RPMI7951 (cell line): ENCODE measurements at places on chromosomes 12 and 14. TPM values are rescaled to one million over a fixed set of nuclear protein-coding genes. Genes with fewer than 3 reads are reported as not detected.

TESPA1 gene
- under 0.01 TPM in 1 of 2 replicates, not detected in the other for total RNA-seq

DNA sequence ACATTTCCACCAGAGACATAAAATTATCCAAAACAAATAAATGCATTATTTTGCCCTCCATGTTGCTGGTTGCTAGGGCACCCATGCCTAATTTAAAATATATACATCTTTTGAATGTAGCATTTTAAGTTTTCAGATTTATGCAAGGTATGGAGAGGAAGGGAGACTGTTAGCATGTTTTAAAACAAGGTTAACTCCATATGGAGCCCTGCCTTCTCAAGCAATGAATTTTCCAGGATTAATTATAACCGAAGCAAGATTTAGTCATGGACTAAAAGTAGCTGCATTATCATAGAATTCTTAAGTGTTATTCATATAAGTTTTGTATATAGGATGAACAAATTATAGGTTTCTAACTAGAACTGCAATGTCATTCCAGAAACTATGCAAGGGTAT lies 37.2 kb downstream of the TRMT5 start:
- DNase-seq, result no peak

AHNAK2 gene
- 3.6 and 3.7 TPM in 2 replicates for total RNA-seq

- DNase-seq, result peak; percentile 64
Observed at GRCh38 chr14:90495357-90496276, 98.8 kb downstream of the CALM1 start.

GRCh38 chr14:25121337-25122129 lies 71.6 kb upstream of the STXBP6 start:
- peak; percentile 96 for DNase-seq

DNA sequence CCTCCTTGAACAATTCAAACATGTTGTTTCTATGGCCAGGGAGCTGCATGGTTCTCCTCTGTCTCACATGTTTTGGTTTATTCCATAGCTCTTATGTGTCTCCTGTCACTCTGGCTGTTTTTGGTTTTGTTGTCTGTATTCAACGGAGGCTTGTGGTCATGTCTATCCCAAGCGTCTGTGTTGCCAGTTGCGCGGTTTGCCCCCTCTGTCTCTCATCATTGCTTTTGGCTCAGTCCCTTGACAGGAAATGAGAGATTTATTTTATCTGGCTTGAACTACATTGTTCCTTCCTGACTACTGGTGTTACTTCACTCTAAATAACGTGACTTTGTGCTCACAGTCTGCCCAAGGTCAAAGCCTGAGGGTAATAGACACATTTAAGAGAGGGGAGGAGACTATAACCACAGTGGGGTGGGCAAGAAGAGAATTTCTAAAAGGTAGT lies 96.4 kb upstream of the SOX5 start:
- DNase-seq, result peak; percentile 75

GRCh38 chr12:11746024-11746771 lies 96.7 kb downstream of the ETV6 start:
- DNase-seq, result peak; percentile 46

GRCh38 chr14:30559638-30560091 lies 707 bp downstream of the G2E3 start:
- DNase-seq, result peak; percentile 47

- peak; percentile 89 for DNase-seq
Observed at GRCh38 chr12:88247241-88247643, 105.1 kb downstream of the TMTC3 start.

DNA sequence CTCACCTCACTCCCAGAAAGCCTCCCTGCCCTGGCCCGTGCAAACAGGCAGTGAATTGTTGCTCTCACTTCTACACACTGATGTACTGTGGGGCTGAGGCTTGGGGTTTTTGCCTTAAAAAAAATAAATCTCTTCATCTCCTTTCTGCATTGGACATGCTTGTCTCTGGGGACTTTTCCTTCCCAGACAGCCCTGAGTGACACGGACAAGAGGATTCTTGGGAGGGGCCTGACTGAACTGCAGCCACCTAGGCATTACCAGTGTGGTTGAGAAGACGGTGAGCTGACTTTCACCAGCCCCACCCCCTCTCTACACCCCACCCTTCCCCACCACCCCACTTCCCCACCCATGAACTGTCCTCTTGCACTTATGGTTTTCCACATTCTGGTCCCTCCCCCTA lies 51.6 kb upstream of the PARP11 start:
- DNase-seq, result no peak

- DNase-seq, result peak; percentile 53
Observed at GRCh38 chr12:94595152-94595551, 55.2 kb downstream of the TMCC3 start.

DNA sequence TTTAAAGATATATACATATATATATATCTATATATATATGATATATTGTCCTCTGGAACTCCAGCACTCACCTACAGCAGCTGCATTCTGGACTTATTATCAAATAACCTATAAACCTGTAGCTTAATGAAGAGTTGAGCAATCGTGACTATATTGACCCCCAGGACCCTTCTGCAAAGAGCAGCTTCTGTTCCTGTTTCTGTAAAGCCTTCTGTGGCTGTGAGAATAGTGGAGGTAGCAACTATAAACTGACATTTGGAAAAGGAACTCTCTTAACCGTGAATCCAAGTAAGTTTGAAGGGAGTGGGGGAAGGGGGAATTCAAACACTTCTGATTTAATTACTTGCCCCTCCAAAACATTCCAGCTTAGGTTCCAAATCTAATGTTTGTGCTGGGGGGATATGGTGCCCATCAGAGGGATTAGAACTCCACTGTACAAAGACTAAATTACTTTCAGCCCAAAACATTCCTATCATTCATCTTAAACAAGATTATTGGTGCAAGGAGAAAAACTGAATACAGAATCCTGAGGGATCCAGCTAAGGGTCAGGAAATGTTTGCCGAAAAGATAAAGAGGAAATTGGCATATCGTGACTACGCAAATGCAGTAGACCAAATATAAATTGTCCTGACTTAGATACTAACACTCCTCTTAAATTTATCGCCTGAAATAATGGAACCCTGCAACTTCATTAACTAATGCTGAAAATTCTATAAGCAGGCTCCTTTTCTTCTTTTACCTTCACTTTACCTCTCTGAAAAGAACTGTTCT lies 106.1 kb downstream of the DAD1 start:
- DNase-seq, result no peak

DNA sequence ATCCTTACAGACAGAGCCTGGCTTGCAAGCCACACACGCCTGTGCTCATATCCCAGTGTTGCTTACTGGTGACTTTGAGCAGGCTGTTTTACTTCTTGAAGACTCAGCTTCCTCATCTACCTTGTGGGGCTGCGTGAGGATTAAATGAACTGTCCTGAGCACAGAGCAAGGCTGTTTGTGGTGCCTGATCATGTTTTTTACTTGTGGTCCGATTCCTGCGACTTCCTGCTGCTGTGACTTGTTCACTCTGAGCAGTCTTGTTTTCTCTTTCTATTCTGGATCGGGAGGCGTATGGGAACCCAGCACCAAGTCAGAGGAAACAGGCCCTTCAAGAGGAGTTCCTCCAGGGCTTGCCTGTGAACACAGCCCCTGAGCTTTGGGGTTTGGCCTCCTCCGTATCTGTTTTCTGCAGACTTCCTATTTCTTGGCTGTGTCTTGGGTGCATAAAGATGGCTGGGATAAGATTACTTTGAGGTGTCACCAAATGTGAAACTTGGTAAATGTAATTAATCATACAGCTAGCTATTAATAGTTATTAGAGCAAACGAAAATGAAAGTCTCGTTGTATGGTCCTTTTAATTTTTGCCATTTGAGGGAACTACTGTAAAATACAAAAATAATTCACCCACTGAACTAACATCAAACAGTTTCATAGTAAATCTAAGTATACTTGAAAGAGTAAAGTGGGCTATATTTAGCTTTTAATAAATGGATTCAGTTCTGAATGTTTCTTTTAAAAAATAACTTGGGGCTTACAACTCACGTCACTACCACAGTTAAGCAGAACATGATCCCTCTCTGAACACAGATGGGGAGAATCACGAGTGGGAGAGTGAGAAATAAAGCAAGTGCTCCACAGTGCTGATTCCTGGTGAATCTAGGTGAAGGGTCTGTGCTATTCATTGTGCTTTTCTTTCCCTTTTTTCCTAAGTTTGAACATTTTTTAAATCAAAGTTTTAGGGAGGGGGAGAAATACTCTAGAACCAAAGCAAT lies 251.5 kb downstream of the FOXN3 start:
- no peak for DNase-seq

- DNase-seq, result no peak
Observed at GRCh38 chr14:100641274-100641860, 54.1 kb upstream of the BEGAIN start.

DNA sequence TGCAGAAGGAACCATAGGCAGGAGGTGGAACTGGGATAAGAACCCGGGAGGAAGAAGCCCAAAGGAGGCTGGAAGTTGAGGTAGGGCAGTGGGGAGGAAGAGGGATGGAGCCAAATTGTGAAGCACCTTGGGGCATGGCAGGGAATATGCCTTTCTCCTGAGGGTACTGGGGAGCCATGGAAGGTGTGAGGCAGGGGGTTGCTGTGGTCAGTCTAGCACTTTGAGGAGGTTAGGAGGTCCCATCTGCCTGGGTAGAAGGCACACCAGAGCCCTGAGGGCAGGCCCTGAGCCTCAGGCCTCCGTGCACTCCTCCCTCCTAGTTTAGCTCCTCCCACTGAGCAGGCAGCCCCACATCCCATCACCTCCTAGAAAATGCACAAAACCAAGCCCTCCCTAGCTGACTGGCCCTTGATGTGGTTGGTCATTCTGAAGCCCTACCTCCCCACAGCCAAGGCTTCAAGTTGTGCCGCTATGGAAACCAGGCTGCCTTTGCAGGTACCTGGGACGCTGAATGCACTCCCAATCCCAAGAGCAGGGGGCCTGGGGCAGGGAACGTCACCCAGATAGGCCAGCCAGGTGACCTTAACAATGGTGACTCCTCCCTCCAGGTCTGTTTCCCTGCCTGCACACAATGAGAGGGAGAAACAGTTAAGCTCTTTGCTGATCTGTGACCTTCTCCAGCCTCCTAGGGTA lies 15.1 kb downstream of the PHETA1 start:
- no peak for DNase-seq

RNASE11 gene
- total RNA-seq, result not detected in 2 replicates

GALC gene
- total RNA-seq, result 10.8 and 14.8 TPM in 2 replicates

AKAP3 gene
- total RNA-seq, result 0.60 and 2.3 TPM in 2 replicates

B3GNT4 gene
- not detected in 2 replicates for total RNA-seq

GRCh38 chr14:75283162-75283832 lies 4.7 kb downstream of the FOS start:
- peak; percentile 31 for DNase-seq

RIMBP2 gene
- total RNA-seq, result not detected in 2 replicates

DNA sequence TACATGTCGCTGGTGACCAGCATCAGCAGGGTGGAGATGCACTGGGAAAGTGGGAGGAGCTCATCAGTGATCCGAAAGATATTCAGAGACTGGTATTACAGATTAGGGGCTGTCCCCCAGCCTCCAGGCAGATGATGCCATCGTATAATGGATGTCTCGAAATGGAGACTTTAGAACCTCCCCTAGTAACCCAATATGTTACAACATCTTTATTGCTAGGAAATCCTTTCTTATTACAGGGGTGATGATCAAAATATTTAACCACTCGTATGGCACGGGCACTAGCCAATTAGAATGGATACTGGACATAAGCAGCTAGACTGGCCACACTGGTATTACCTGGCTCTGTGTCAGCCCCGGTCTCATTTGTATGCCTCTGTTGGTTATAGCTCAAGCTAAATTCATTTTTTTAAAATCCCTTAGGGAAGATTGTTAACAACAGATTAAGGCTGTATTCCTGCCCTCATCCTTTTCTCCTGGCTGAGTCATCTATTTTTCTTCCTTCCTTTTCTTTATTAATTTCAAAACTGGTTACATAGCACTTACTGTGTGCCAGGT lies 10.8 kb upstream of the CEBPE start:
- DNase-seq, result no peak

DNA sequence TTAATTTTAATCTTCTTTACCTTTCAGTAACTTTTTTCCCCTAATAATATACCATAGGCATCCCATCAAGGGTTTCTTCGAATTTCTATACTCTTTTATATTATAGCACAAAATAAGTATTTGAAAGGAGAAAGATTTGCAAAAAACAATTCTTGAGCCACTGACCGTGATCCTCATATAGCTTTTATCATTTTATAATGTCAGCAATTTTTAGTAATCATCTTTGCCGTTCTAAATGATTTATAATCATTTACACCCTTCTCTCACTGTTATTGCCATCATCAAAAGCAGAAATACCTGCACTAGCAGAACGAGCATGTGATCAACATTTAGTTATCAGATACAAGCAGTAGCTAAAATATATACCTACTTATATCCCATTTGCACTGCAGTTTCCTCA lies 16.9 kb downstream of the PTPRQ start:
- no peak for DNase-seq

DNA sequence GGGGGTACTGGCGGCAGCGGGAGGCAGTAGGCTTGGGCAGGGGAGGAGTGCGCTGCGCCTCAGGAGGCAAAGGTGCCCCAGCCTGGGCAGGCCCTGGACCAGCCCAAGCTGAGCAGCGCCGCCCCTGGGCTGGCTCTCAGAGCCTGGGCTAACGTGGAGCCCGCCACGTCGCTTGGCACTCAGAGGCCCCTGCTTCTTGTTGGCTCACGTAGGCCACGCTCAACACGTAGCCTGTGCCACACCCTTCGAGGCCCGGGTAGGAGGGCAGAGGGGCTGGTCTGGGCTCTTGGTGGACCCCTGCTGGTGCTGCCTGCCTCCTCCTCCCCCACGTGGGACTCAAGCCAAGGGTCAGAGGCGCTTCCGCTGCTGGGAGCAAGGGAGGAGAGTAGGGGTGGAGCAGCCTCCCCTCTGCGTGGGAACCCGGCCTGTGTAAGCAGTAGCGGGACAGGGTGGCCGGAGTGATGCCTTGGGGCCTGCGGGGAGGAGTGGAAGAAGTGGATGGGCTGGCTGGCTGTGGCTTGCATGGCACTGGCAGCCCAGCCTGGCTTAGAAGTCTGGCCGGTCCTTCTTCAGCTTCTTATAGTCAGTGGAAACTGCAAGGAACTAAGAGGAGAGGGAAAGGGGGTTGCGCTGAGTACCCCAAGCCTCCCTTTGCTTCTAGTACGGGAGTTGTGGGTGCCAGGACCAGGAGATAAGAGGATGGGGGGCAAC lies 5.7 kb downstream of the SHMT2 start:
- DNase-seq, result no peak
